ENCODE measurements at places on chromosomes 5 and 9. TPM values are rescaled to one million over a fixed set of nuclear protein-coding genes. Genes with fewer than 3 reads are reported as not detected.
A peak's percentile ranks its signal among the peaks of the same experiment; 100 is the strongest.

- no peak for DNase-seq
Measured at GRCh38 chr5:174198541-174198940, 153.0 kb downstream of the NSG2 start.

DNA sequence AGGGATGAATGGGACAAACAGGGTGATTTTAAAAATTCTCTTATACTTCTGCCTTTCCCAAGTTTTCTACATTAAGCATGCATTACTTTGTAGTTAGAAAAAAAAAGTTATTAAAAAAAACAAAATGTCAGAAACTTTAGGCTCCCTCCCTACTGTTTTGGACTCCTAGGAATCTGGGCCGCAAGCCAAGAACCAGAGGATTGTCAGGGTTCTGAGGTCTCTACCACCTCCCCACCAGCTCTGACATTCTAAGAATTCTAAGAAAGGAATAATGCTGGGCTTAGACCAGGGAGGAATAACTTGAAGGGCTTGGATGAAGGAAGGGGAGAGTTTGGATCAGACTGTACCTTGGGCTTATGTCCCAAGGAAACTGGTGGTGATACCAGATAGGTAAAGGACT lies 1.1 kb upstream of the ARHGEF39 start:
- no peak for DNase-seq

Gene SNCB
- total RNA-seq = 0.10 TPM

GRCh38 chr5:126961702-126962101 lies 68.7 kb downstream of the MARCHF3 start:
- DNase-seq = no peak

DNA sequence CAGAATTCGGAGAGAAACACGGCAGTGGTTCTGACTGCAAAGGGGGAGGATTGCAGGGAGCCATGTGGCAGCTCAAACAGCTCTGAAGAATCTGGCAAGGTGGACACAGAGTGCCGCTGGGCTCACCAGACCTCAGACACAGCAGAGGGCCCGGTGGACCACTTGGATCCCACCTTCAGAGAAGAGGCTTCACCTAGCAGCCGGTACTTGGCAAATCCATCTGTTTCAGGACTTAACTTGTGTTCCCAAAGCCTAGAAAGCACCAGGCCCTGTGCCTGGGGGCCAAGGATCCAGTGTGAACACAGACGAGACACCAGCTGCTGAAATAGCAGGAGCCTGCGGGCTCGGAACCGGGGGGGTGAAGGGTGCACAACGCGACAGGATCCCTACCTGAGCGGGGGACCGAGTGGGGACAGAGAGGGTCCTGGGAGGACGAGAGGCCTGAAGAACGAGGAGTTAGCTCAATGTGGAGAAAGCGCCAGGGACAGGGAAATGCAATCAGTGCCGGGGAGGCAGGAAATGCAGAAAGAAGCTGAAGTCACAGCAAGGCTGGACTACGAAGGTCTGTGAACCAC lies 44.6 kb downstream of the BTNL9 start:
- no peak for DNase-seq

DNA sequence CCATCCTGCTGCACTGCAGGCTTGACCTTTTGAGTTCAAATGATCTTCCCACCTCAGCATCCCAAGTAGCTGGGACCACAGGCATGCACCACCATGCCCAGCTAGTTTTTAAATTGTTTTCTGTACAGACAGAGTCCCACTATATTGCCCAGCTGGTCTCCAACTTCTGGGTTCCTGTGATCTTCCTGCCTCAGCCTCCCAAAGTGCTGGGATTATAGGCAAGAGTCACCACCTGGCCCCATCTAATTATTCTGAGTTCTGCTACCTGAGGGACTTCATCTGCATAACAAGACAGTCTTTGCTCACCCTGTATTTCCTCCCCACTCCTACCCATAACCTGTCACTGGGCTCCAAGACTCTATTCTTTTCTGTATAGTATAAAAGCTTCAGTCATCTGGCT lies 54.6 kb upstream of the CEMIP2 start:
- no peak for DNase-seq

Gene MAMDC4
- 8.0 TPM for total RNA-seq

Gene EPB41L4A
- 1.2 TPM for total RNA-seq

DNA sequence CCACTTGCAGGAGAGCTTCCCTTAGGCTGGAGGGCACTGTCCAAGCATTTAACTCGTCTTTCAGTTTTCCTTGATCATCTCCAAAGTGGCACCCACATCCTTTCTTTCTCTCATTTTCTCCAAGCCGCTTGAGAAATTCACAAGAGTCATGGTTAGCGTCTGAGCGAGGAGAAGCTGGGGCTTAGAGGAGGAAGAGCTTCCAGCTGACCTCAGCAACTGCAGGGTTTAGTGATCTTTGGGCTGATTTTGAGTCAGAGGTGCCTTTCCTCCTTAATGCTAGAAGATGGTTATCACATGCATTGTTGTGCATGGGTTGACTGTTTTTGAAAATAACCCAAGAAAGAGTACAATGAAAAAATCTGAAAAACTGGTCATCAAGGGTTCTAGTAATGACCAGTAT lies 134.7 kb downstream of the GADD45G start:
- DNase-seq = no peak

Gene OR2V1
- total RNA-seq = not detected

Gene LHX3
- not detected for total RNA-seq

Gene PCDHA1
- 0.02 TPM for total RNA-seq

DNA sequence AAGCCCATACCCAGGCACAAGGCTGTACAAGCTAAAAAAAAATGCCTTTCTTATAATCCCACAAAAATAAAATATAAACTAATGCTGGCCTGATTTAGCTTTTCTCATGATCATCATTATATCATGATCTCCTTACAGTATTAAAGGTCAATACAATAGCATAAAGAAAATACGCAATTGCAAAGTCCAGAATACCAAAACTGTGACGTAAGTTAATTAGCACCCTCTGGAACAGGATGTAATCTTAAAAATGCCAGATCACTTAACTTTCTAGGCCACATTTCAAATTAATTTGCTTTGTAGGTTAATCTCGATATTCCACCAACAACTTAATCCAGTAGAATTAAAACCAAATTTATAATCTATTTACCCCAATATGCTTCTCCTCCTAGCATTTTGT lies 444.2 kb upstream of the CYLC2 start:
- DNase-seq = no peak

Gene HNRNPH1
- 554 TPM for total RNA-seq

Gene MBLAC2
- total RNA-seq = 6.0 TPM

GRCh38 chr5:10789021-10789420 lies 28.0 kb upstream of the DAP start:
- DNase-seq = peak; percentile 69

DNA sequence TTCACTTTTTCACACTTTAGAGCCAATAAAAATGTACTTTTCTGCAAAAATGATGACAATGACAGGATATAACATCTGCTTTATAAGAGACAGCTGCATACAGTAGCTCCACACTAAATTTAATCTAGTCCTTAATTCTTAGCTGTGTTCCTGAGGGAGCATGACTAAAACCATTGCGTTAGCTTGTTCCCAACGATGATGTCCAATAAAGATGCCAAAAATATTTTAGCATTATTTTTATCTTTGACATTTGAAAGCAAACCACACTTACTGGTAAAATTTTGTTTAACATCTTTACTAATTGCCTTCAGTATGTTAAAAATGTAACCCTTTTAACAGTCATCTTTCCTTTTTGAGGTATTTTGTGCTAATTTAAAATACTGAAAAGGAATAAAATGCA lies 382.7 kb downstream of the CHSY3 start:
- DNase-seq = no peak

Gene C9orf43
- total RNA-seq = 0.50 TPM

GRCh38 chr5:146947181-146947941 lies 68.8 kb upstream of the PPP2R2B start:
- DNase-seq = peak; percentile 60

- DNase-seq = no peak
Measured at GRCh38 chr5:33258553-33258952, 182.2 kb upstream of the TARS1 start.

- peak; percentile 78 for DNase-seq
Measured at GRCh38 chr9:70159630-70160029, 99.1 kb upstream of the SMC5 start.

DNA sequence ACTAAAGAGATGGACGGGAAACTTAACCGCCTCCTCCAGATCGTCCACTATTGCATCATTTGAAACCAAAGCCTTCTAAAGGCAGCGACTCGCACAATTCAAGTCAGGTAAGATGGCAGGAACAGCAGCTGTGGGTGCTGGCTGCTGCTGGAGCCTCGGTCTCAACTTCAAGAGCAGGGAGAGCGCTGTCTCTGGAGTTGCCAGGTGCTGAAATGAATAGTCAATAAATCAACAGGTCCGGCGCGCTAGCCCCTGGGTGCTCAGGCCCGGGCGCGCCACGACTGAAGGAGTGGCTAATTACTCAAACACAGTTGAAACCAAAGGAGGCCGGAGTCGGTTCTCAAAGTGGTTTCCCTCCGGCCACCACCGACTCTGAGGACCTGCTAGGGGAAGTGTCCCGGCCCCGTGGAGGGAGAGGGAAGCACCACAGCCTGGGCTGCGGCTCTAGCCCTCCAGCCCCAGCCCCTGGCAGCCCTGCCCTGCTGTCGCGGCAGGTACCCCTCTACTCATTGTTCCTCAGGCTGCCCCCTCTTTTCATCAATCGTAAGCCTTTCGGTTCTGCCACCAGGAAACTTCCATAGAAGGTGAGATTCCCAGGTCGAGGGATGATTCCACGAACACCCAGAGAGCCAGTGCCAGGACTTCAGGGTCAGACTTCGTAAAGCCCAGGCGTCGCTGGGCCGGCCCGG lies 804 bp downstream of the TTC39B start:
- DNase-seq = no peak

- no peak for DNase-seq
Measured at GRCh38 chr9:36560771-36561170, 11.9 kb upstream of the MELK start.

GRCh38 chr5:37838152-37838932 lies 1.5 kb downstream of the GDNF start:
- DNase-seq = no peak

Gene NDOR1
- 25.5 TPM for total RNA-seq

GRCh38 chr9:89436326-89436725 lies 61.6 kb downstream of the SEMA4D start:
- DNase-seq = no peak

DNA sequence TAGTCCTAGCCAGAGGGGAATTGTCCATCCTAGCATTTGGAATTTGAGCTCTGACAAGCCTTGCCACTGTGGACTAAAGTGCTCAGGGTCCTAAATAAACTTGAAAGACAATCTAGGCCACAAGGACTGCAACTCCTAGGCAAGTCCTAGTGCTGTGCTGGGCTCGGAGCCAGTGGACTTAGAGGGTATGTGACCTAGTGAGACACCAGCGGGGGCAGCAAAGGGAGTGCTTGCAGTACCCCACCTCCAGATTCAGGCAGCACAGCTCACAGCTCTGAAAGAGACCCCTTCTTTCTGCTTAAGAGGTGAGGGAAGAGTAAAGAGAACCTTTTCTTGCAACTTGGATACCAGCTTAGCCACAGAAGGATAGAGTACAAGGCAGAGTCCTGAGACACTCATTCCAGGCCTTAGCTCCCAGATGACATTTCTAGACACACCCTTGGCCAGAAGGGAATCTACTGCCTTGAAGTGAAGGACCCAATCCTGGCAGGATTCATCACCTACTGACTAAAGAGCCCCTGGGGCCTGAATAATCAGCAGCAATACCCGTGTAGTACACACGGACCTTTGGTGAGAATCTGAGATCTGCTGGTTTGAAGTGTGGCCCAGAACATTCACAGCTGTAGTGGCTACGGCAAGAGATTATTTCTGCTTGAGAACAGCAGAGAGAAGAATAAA lies 164.6 kb downstream of the CCDC171 start:
- no peak for DNase-seq

Gene GRIN3A
- not detected for total RNA-seq

Gene C5
- 11.5 TPM for total RNA-seq

Gene SLC36A3
- not detected for total RNA-seq

Gene PTGES
- 3.3 TPM for total RNA-seq

Gene PCDHGB7
- total RNA-seq = 14.6 TPM

Gene TTLL11
- 3.6 TPM for total RNA-seq

DNA sequence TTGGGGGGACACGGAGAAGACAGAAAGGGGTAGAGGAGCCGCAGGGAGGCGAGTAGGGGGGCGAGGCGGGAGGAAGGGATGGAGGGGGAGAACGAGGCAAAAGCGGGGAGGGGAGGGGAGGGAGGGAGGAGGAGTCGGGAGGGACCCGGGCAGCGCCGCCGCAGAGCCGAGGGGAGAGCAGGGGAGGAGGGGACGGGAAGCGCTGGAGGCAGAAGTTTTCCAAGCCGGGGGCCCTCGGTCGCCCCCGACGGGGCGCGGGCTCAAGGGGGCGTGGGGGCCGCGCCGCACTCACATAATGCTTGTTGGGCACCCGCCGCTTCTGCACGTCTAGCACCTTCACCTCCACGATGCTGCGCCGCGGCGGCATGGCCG lies 353 bp downstream of the SH3PXD2B start:
- no peak for DNase-seq

Gene ZSWIM6
- 5.9 TPM for total RNA-seq

Gene CCDC180
- total RNA-seq = 1.2 TPM

DNA sequence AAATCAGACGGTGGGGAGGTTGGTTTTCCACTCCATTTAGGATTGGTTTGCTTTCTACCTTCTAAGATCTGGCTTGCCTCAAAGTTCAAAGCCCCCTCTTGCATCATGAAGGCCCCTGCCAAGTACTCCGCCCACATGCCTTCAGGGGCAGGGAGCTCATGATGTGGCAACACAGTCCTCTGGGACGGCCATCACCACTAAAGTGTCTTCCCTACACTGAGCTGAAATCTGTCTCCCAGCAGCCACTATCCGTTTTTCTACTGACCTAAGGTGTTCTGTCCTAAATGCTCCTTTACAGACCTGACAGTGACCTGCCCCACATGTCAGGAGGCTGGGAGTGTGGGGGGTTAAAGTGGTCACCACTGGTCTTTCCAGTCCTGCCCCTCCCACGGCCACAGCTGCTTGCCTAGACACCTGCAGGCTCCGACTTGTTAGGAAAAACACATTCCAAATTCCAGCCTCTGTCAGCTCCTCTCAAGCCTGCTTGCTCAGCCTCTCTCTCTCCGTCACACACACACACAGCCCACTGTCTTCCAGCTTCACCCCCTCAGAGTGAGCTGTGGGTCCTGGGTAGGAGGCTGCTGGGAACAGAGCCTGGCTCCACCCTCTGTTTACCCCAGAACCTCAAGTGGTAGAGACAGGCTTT lies 44.9 kb downstream of the SHB start:
- DNase-seq = no peak

Data from A172 (cell line).